GM10248 (cell line): ENCODE measurements at places on chromosomes 3 and 15.
A peak's percentile ranks its signal among the peaks of the same experiment; 100 is the strongest.

GRCh38 chr3:42519568-42519962 lies 17.1 kb downstream of the VIPR1 start:
- DNase-seq = no peak

- no peak for DNase-seq
Observed at GRCh38 chr15:91855684-91856489, 2.4 kb downstream of the SLCO3A1 start.

- DNase-seq = peak; percentile 25
Observed at GRCh38 chr3:55483196-55484095, 3.7 kb downstream of the WNT5A start.

DNA sequence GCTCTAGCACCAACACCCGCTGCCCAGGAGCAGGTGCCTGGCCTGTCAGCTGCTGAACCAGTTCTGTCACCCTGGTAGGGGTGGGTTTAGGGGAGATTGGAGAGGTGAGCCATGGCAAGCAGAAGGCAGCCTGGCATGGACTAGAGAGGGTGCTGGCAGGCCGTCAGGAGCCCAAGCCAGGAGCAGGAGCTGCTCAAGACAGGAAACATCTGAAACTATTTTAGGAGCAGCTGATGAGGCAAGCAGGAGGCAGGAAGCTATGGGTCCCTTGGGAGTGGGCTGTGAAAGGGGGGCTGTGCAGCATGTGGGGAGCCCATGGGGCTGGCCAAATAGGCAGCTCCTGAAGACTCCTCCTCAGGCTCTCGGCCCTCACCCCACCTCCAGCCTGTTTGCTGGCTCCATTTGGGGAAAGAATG lies 2.3 kb downstream of the INKA1 start:
- no peak for DNase-seq

DNA sequence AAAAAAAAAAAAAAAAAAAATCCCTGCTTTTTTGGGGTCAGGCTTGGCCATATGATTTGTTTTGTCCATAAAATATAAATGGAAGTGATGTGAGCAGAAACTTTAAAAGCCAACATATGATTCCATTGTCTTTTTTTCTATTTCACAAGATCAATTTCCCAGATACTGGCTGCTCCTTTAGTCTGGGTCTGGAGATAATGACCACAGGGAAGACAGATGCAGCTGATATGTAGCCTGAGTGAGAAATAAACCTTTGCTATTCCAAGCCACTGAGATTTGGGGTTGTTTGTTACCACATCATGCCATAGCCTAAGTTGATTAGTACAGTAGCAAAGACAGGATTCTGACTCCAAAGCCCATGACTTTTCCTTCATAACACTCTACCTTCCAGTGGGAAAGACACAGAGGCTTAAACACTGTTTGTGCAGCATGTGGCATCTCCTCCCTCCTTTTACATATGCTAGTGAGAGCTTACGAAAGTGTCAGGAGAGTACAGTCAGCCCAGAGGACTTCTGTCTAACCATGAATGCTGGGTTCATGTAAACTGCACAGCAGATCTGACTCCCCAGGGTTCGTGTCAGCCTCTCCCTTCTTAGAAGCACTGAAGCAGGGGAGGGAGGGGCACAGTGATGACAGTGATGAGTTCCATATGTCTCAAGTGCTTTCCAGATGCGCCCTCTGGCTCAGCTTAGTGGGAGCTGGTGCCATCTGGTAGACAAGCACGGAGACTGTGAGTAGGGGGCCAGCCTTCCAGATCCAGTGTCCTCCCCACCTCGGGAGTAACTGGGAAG lies 36.7 kb upstream of the SLC7A14 start:
- no peak for DNase-seq

GRCh38 chr15:84034578-84035398 lies 200.8 kb upstream of the GOLGA6L4 start:
- peak; percentile 24 for DNase-seq

- DNase-seq = no peak
Observed at GRCh38 chr15:85879334-85880163, 84.8 kb upstream of the KLHL25 start.

DNA sequence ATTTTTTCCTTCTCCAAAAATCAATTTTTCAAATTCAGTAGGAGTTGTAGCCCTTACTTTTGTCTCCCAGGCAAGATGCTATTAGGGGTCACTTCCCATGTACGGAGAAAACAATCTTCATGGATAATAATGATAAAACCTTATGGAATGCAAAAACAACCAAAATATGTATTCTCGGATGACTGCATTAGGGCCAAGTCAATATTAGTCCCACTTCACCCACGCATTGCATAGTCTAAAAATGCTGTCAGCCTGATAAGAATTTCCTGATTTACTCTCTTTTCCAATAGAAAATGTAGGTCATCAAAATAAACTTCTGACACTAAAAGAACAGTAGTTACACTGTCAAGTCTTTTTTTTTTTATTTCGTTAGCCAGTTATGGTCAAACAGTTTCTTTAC lies 2.7 kb downstream of the VGLL3 start:
- no peak for DNase-seq

DNA sequence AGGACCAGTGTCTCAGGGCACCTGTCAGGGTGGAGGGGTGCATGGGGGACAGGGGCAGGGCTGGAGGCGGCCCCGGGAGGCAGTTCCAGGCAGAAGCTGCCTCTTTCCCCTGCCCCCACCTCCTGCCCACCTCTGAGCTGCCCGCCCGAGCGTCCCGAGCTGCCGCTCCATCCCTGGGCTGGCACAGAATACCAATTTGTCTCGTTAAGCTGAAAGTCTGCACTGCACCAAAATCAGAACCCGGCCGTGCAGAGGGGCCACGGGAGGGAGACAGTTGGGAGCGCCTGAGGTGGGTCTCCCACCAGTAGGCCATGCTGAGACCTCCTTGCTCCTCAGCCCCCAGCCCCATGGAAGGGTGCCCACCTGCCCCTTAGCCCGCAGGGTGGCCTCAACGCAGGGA lies 1.3 kb upstream of the ATP2B2 start:
- DNase-seq = no peak

DNA sequence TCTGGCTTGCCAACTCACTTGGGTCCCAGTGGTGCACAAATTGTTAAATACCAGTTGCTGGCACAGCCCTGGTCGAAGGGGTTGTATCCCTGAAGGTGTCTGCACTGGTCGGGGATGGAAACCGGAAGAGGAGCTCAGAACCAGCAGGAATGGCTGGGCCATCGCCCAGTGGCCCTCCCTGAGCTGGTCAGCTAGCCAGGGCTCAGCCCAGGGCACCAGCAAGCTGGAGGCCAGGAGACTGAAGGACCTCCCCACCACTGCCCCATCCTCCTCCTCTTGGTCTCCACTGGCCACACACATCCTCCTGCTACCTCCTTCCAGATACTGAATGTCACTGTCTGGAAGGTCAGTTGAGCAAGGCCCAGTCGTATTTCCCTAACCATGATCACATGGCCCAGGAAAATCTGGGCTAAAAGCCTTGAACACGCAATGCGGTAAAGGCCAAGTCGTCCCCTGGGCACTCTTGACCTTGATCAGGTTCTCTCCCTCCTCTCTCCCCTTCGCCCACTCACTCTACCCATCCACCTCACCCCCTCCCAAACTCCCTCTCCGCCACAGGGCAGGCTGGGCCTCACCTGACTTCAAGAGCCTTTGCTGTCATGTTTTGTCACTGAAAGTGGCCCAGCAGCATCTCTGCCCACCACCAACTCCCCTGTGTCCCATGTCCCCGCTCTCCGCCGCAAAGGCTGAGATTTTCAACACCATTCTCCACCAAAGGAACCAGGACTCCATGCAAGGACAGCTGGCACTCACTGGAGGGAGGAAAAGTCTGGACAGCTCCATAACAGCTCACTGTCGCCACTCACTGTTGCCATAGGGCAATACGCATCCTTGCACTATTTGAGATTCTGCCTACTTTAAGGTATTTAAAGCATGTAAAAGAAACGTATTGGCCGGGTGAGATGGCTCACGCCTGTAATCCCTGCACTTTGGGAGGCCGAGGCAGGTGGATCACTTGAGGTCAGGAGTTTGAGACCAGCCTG lies 12.1 kb downstream of the ZDHHC19 start:
- no peak for DNase-seq

GRCh38 chr3:120144267-120144666 lies 50.0 kb upstream of the GSK3B start:
- no peak for DNase-seq

GRCh38 chr15:57609805-57610529 lies 18.3 kb downstream of the MYZAP start:
- DNase-seq = no peak

DNA sequence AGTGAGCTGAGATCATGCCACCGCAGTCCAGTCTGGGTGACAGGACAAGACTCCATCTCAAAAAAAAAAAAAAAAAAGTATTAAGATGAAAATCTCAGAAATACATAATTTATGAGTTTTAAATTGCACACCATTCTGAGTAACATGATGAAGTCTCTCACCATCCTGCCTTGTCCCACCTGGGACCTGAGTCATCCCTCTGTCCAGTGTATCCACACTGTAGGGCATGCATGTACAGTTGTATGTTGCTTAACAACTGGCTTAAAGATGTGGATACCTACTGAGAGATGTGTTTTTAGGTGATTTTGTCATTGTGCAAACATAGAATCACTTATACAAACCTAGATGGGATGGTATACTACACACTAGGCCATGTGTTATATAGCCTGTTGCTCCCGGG lies 17.1 kb downstream of the ASB14 start:
- no peak for DNase-seq
